T-helper 1 cell (primary cell): ENCODE measurements at places on chromosomes 12 and 14.

- DNase-seq = no peak
These were observed 45.7 kb upstream of the ITPR2 start for GRCh38 chr12:26878661-26879119.

GRCh38 chr12:109532721-109533486 is 40.4 kb downstream of the MMAB start:
- no peak for DNase-seq

- no peak for DNase-seq
These were observed 92.0 kb downstream of the TTLL5 start for GRCh38 chr14:75752907-75753594.

- DNase-seq = no peak
These were observed 39.7 kb upstream of the VRK1 start for GRCh38 chr14:96757456-96757855.

- no peak for DNase-seq
These were observed 50.4 kb downstream of the PPP1R12A start for GRCh38 chr12:79884401-79885006.

- no peak for DNase-seq
These were observed 97.6 kb upstream of the DIO3 start for GRCh38 chr14:101463566-101464171.

- DNase-seq = no peak
These were observed 65.7 kb downstream of the TBX5 start for GRCh38 chr12:114340231-114340630.

DNA sequence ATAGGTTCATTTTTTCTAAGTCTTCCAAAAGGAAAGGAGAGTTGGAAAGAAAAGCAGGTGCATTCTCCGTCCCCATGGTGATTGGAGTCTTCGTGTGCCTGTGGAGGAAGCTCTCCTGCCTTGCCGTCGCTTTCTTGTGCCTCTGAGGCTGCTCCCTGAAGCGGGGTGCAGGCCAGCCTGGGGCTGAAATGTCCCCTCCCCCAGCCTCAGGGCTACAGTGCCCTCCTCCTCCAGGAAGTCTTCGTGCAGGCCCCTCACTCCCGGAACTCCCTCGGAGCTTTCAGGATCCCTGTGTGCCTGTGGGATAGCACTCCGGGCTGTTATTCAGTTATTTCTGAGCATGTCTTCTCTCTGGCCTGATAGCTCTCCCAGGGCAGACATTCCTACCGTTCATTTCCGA is 569.2 kb downstream of the VRK1 start:
- no peak for DNase-seq

DNA sequence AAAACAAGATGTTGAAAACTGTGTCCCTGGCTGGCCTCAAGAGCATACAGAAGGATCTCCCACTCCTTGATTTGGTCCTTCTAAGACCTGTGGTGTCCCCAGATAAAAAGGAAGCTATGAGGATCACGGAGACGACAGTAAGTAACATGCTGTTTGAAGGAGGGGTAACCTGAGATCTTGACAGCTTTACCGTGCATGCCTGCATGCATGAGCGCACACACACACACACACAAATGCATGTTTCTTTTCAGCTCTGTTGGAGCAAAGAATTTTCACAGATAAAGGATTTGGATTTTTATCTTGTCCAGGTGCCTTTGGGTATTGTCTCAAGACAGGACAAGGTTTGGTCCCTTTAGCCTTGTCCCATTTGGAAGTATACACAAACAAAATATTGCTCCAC is 411.6 kb upstream of the CCDC196 start:
- no peak for DNase-seq

DNA sequence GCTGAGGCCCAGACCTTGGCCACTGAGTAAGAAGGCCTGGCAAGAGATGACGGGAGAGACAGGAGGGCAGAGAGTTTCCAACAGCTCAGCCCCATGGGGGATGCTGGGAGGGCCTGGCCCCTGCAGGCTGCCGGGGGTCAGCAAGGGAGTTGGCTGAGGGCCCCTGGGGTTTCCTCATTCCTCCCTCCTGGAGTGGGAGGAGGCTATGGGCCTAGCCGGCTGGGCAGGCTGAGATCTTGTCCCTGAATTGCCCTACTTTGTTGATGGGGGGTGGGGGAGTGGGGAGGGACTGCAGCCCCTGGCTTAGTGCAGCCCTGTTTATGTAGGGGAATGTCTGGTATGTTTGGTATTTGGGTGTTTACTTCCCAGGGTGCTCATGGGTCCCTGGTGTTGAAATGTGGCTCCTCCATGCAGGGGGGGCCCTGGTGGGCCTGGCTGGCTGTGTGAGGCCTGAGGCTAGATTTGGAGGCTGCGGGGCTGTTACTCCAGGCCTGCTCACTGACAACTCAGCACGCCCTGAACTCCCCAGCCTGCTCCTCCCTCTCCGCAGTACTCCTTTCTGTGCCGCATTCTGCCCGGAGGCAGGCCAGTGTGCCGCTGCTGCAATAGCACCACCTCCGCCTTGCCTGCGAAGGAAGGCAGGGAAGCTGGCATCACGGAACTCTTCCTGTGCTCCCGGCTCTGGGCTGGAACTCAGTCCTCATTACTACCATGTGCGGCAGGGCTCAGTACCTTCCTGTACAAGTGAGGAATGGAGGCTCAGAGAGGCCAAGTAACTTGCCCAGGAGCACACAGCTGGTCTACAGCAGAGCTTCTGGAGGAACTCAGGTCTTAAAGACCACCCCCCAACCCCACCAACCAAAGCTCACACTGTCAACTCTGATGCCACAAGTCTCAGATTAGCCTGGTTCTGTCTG is 25.3 kb downstream of the JDP2 start:
- DNase-seq = no peak

GRCh38 chr14:53509276-53510244 is 356.4 kb upstream of the DDHD1 start:
- DNase-seq = no peak

DNA sequence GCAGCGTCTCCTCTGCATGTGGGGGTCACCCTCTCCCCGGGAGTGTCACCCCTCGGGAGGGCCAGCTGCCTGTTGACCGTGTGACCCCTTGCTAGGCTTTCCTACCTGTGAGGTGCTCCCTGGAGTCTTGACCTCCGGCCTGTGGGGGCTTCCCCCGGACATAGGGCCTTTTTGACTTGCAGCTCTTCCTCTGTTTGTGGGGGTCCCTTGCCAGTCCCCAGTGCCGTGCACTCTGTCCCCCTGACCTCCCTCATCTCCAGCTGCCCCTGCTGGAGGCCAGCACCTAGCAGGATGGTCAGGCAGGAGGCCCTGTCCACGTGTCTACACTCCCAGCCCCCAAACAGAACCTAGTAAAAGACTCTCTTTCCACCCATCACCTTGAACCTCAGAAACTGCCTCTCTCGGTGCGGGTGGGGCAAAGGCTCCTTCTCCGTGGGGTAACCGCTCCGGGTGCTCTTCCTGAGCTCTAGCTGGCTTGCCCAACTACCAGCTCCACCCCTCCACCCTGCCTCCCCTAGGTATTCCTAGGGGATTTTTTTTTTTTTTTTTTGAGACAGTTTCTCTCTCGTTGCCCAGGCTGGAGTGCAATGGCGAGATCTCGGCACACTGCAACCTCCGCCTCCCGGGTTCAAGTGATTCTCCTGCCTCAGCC is 810 bp downstream of the AACS start:
- DNase-seq = no peak

GRCh38 chr12:57088354-57089270 is at the start of gene NAB2:
TSS of gene NAB2 (plus strand) at chr12:57089114. CDS start at chr12:57089272, 158 bp downstream.
- peak; percentile 94 for DNase-seq

- DNase-seq = peak; percentile 37
These were observed 199.9 kb upstream of the FOXN3 start for GRCh38 chr14:89616852-89617341.

GRCh38 chr12:54564768-54565167 is 15.4 kb downstream of the PDE1B start:
- no peak for DNase-seq

- DNase-seq = no peak
These were observed 159.5 kb downstream of the ETV6 start for GRCh38 chr12:11808931-11809330.

DNA sequence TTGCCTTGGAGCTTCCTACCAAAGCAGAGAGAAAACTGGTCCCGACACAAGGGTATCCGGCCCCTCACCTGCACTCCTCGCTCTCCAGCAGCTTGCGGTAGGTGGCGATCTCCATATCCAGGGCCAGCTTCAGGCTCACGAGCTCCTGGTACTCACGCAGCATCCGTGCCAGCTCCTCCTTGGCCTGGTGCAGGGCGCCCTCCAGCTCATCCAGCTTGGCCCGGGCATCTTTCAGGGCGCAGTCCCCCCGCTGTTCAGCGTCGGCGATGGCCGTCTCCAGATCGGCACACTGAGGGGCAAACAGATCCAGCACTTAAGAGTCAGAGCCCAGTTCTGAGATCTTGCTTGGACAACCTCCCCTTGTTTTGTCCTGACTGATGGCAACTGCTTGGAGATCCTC is 13.7 kb downstream of the KRT72 start:
- no peak for DNase-seq

DNA sequence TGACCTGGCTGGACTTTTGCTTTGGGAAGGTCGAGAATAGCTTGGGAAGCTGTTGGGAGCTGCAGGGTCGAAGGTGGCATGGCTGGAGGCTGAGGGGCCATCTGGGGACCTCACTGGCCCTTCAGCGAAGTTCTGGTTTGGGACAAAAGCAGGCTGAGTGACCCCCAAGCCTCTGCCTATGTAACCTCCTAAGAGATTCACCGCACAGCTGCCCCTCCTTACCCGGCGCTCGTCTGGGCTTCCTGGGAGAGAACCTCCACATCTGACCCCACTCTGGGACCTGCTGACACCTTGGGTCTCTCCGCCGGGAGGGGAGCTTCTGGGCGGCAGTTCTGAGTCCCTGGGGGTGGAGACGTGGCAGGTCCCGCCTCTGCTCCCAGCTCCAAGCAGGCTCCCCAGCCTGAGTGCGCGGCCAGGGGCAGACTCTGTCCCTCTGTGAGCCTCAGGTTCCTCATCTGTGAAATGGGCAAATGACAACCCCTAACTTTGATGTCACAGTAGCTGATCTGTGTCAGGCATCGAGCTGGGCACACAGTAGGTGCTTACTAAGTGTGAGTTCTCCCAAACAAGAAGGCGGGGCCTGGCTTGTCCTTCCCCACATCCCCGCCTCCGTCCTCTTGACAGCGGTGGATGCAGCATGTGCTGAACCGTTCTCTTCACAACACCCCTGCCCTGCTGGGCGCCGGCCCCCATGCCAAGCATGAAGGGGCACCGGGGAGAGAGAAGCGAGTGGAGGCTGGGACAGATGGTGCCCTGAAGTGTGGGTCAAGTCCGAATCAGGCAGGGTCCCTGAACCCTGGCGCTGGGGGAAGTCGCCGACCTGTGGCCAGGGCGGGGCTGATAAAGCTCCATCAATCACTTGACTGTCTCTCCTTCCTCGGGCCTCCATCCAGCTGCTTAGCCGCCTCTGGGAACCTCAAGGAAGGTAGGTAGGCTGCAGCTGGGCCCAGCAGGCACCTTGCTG is 3.8 kb downstream of the EXOC3L4 start:
- DNase-seq = no peak

- DNase-seq = no peak
These were observed 9.2 kb upstream of the CLMN start for GRCh38 chr14:95328729-95329503.

GRCh38 chr14:69093631-69094421 is 59.1 kb downstream of the DCAF5 start:
- no peak for DNase-seq

DNA sequence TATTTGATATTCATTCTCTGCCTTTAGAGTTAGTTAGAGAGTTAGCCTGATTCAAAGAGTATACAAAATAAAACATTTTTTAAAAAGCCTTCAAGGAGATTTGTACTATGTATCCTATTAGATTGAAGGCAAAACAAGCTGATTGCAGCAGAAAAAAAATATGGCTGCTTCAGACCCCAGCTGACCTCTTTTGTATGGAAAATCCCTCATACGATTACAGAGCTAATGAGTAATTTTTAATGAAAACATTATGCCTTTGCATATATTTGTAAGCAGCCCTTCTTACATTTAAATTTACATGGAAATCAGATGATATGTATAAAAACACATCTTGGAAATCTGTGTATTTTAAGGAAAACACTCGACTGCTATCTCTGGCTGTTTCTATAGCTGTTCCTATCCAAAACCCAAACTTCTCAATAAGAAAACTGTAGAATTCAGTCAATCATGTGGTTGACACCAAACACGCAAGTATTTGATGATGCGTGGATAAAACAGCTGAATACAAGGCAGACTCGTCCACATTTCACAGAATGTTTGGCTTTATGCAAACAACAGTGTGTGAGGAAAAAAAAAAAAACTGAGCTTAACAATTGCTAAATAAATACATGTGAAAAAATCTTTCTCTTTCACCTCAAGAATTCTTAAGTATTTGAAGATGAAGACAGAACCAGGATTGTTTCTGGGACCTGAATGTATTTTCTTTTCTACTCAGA is 275.3 kb downstream of the EGLN3 start:
- DNase-seq = no peak

GRCh38 chr12:11823043-11823442 is 173.6 kb downstream of the ETV6 start:
- DNase-seq = no peak

- no peak for DNase-seq
These were observed 25.4 kb downstream of the PPP4R3A start for GRCh38 chr14:91484744-91485143.

DNA sequence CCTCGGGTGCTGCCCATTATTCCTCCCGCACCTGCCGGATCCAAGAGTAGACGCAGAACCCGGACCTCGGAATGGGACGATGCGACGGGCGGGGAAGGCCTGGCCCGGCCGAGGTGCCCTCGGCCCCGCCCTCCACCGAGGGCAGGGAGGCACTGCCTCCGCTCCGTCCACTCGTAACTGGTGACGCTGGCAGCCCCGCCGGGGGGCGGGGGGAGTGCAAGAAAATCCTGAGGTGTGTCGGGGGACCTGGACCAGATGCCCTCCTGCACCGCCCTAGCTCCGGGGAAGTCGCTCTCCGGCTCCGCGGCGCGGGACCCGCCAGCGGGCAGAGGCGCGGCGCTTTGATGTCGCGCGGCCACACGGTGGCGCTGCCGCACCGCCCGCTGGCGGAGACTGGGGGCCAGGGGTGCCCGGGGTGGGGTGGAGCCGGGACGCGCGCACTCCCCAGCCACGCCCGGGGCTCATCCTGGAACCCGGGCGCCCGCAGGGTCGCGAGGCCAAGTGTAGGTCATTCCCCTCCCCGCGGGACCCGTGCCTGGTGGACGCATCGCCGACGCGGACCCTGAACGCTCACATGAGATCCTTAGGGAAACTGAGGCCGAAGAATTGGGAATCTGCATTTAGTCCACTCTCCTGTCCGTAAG is 202.8 kb downstream of the TTC8 start:
- DNase-seq = peak; percentile 58

DNA sequence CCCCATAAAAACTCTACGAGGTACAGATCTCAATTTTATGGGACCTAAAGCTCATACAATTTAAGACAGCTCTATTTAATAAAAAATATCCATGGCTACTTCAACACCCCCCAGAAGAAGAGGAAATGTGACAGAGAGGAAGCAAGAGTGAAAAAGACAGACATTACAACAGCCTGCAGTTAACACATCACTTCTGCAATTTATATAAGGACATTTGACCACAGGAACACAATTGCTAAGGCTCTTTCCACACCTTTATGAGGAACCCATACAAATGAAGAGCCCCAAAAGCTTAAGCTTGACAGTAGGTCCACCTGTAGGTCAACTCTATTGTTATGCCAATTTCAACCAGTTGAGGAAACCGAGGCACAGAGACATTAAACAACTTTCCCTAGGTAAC is 5.6 kb downstream of the OR10P1 start:
- no peak for DNase-seq

- no peak for DNase-seq
These were observed 224.3 kb downstream of the NEDD1 start for GRCh38 chr12:97131220-97131981.
